A549 (cell line): ENCODE measurements at places on chromosomes 3 and 15. TPM values are rescaled to one million over a fixed set of nuclear protein-coding genes. Genes with fewer than 3 reads are reported as not detected.

The TJP1 gene
- 55.0 to 60.6 TPM (median 60.3 TPM) in 3 replicates for polyA plus RNA-seq

The CMTM8 gene
- 8.2 to 9.0 TPM (median 8.4 TPM) in 3 replicates for polyA plus RNA-seq

The MYRIP gene
- polyA plus RNA-seq: 0.04 TPM in 1 of 3 replicates, not detected in the others

The DPPA2 gene
- not detected in 3 replicates for polyA plus RNA-seq

The ZBED2 gene
- polyA plus RNA-seq: 1.1 to 1.9 TPM (median 1.8 TPM) in 3 replicates

The RCN2 gene
- 78.6 to 81.3 TPM (median 81.1 TPM) in 3 replicates for polyA plus RNA-seq

The TMEM45A gene
- 3.3 to 5.2 TPM (median 4.6 TPM) in 3 replicates for polyA plus RNA-seq

The CDC25A gene
- polyA plus RNA-seq: 9.8 to 10.2 TPM (median 10.0 TPM) in 3 replicates

The IL12A gene
- 0.76 to 1.3 TPM (median 0.98 TPM) in 3 replicates for polyA plus RNA-seq

The ATP13A3 gene
- 57.2 to 64.2 TPM (median 63.6 TPM) in 3 replicates for polyA plus RNA-seq

The KNG1 gene
- polyA plus RNA-seq: 0.04 TPM in 1 of 3 replicates, not detected in the others

The MEIS2 gene
- polyA plus RNA-seq: 7.3 to 9.0 TPM (median 8.0 TPM) in 3 replicates

- DNase-seq: no peak
These were observed 60.5 kb upstream of the TFRC start for GRCh38 chr3:196142202-196142956.

DNA sequence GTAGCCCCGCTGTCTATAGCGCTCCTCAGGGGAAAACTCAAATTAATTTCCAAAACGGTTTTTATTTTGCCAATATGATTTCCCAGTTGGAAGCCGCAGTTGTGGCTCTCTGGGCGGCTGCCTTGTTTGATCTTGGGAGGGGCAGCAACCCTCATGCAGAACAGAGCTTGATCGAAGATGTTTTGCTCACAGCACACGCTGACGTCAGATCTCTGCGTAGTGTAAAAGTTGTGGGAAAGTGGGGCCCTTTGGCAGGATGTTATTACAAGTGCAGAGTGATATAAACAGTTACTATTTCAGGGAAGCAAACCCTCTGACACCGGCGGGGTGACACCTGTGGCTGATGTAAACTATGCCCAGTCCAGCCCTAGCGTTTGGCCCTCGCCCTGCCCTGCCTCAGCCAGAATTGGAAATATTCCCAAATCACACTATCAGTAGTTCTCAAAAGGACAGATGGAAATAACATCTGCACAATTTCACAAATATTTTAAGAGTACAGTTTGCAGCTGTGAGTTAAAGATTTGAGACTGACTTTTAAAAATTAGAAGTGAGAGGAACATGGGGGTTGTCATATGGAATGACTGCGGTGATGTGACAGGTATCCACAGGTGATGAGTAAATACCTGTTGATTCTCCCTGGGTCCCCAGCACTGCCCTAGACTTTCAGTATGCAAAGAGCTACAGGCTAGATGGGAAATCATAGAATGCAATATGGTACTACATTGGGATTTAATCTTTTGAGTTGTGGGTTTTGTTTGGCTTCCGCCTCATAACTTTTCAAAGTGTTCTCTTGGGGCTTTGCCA, 1.7 kb downstream of the SYNM start:
- DNase-seq: no peak

DNA sequence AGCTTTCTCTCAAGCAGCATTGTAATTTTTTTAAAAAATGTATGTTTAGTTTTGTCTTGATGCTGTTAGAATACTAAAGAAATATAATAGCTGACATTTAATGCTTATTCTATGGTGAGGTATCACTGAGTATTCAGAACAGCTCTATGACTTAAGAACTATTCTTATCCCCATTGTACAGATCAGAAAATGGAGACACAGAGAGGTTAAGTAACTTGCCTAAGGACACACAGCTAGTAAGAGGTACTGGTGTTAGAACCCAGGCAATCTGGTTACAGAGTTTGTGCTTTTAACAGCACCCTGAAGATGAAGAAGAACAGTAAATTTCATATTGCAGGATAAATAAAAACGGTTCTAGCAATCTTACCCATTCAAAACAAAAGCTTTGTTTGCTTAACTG, 15.5 kb downstream of the PLA2G4D start:
- no peak for DNase-seq

GRCh38 chr15:62392376-62392775, 227.3 kb upstream of the C2CD4B start:
- peak; percentile 5 for DNase-seq

GRCh38 chr15:51224428-51224827, 114.0 kb downstream of the CYP19A1 start:
- DNase-seq: no peak

- DNase-seq: no peak
These were observed 471.8 kb upstream of the PROK2 start for GRCh38 chr3:72256716-72257115.

GRCh38 chr15:64193971-64194370, 31.1 kb upstream of the PPIB start:
- peak; percentile 22 for DNase-seq

- no peak for DNase-seq
These were observed 16.4 kb downstream of the CA12 start for GRCh38 chr15:63365273-63365680.

DNA sequence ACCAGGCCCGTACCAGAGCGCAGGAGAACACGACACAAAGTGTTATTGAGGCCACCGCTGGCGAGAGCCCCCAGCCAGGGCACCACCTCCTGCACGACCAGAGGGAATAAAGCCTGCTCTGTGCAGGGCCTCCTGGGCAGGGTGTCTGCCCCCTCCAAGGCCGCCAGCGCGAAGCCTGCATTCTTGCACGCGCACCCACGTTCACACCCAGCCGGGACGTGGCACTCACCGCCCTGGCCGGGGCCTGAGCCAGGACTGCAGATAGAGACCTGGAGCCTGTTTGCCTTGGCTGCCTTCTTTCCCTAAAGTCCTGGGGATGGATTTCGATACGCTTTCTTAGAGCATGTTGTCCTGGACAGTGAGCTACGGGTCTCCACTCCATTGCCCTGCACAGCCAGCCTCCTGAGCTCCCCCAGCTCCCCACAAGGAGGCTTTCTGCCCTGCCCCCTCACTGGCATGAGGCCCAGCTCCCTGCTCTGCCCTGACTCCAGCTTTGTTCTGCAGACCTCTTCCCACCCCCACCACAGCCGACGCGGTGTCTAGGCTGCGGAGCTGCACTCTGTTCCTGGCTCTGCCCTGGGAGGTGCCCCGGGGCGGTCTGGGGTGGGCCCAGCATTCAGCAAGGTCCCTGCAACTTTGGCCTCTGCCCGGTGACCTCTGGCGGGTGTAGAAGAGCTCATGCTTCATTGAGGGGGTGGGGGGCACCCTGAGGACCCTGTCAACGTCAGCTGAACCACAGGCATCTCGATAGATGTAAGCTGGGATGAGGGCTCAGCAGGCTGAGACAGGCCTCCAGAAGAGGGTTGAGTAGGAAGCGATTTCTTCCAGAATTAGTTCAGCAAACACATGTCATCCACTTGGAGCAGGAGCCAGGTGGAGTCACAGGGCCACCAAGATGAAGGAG, 145.0 kb downstream of the LRRK1 start:
- no peak for DNase-seq

DNA sequence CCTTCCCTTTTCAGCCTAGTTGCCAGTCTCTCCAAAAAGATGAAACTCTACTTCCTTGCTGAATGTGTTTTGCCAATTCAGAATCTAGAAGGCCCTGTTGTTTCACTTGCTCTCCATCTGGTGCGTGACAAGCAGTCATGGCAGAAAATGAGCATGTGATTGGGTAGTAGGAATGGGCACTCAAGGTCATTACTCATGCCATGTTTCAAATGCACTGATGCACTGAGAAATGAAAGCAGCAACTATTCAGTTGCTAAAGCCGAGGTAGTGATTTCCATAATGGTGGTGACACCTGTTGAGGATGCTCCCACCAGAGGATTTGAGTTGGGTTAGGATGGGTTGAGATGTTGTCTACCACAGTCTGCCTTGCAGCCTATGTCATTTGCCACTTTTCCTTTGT, 12.7 kb downstream of the ZBTB38 start:
- DNase-seq: no peak

- DNase-seq: no peak
These were observed 219.4 kb upstream of the BHLHE40 start for GRCh38 chr3:4759689-4760312.

DNA sequence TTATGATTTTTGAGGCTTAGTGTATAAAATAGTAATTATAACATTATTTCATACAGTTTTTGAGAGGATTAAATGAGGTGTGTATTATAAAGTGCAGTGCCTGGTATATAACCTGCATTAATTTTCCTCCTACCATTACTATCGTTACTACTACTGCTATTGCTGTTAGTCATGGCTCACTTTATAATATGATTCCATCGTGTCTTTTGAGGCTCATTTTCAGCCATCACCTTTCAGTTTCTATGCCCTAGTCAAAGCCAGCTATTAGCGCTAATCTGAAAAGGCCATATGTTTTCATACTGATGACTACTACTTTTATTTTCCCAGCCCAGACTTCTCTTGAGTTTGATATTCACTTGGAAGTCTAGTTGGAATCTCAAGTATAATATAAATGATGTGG, 5.5 kb downstream of the MEF2A start:
- no peak for DNase-seq

DNA sequence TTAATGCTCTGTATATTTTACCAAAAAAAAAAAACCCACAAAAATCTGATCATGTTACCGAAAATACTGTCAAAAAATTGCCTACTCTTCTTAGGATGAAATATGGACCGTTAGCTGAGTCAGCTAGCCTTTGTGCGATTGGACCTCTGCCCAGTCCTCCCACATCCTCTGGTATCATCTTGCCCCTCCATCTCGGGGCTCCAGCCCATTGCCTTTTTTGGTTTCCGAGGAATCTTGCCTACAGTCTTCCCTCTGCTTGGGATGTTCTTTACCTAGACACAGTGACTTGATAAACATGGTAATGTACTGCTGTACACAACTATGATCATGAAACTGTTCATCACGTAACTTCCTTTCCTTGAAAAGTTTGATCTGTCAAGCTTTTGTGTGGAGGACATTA, 371.4 kb downstream of the SV2B start:
- no peak for DNase-seq

- no peak for DNase-seq
These were observed 12.1 kb upstream of the CTSH start for GRCh38 chr15:78956937-78957336.

- no peak for DNase-seq
These were observed 540.8 kb downstream of the FGF12 start for GRCh38 chr3:192186498-192186897.

DNA sequence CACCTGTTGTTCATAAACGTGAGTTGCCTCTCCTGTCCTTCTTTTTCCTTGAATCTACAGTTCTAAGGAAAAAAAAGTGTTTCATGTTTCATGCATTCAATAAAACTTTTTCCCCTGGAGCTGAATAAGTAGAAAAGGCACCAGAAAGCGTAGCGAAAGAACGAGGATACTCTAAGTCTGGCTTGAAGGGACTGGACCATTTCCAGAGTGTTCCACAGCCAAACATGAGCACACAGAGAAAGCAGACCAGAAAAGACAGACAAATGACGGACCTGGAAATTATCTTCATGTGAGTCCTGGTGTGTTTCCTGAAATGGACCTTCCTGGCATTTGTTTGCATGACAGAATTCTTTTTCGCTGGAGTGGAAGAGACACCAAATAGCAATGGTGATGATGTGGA, 204.7 kb downstream of the SV2B start:
- DNase-seq: no peak
